SK-N-SH treated with all-trans-retinoic acid at 6 μM for 48 hours (cell line): ENCODE measurements at places on chromosomes 7 and 10.
A peak's percentile ranks its signal among the peaks of the same experiment; 100 is the strongest.

DNA sequence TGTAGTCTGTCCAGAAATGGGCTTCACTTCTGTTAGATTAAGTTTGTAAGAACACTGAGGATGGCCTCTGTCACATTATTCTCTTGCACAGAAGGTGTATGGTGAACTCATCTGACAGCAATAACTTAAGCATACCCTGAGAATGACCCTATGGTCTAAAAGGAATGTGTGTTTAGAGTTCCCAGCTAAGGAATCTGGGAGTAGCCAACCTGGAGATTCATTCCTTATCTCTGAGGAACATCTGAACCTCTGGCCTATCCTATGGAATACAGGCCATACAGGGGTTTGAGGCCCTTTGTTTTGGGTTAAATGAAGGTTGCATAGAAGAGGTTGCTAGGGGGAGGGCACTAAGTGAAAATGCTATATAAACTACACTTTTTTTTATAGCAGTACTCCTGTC is 41.4 kb downstream of the LAMB4 start:
- ATAC-seq = no peak; the same call in 2 of the 3 replicates

- ATAC-seq = no peak
Measured at GRCh38 chr10:129030996-129031843, 435.8 kb upstream of the MGMT start.

GRCh38 chr10:128302808-128303207 is 176.6 kb upstream of the MKI67 start:
- ATAC-seq = no peak

DNA sequence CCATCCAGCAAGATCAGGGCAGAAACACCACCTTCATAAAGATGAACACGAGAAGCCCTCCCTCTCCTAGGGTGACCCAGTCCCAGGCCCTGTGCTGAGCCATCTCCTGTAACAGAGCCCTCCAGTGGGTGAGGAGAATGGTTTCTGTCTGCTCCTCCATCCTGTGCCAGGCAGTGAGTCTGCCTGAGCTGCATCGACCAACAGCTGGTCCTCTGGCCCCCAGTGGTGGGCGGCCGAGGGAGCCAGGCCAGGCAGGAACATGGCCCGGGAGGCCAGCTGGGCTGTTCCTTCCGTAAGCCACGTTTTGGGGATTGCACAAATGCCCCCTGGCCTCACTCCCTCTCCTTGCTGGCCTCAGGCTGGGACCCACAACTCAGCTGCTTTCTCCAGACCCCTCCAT is 73.5 kb downstream of the GRB10 start:
- no peak for ATAC-seq

GRCh38 chr7:74449809-74450397 is 3.8 kb upstream of the GTF2IRD1 start:
- peak; percentile 68 for ATAC-seq
